Tracheal epithelial cell (primary cell): ENCODE measurements at places on chromosomes 13 and 19. TPM values are rescaled to one million over a fixed set of nuclear protein-coding genes. Genes with fewer than 3 reads are reported as not detected.

The TRPC4 gene
- under 0.01 TPM in 1 of 2 replicates, not detected in the other for total RNA-seq

The CKM gene
- not detected in 2 replicates for total RNA-seq

The TMC4 gene
- total RNA-seq: 32.5 and 38.2 TPM in 2 replicates

The ZNF667 gene
- 3.6 and 6.0 TPM in 2 replicates for total RNA-seq

The C19orf67 gene
- total RNA-seq: 0.48 TPM in 1 of 2 replicates, not detected in the other

The ZNF468 gene
- 54.0 and 74.0 TPM in 2 replicates for total RNA-seq

The ICAM4 gene
- total RNA-seq: 32.3 and 40.3 TPM in 2 replicates

The CACNG6 gene
- not detected in 2 replicates for total RNA-seq

The VN1R2 gene
- not detected in 2 replicates for total RNA-seq

The DNAJC15 gene
- total RNA-seq: 9.8 and 14.7 TPM in 2 replicates

The DPP9 gene
- 27.5 and 32.3 TPM in 2 replicates for total RNA-seq

The OR4F17 gene
- total RNA-seq: under 0.01 TPM in 1 of 2 replicates, not detected in the other

The PGLYRP2 gene
- total RNA-seq: not detected in 2 replicates

The IRGC gene
- total RNA-seq: not detected in 2 replicates

The YJEFN3 gene
- 0.64 and 0.72 TPM in 2 replicates for total RNA-seq

The SLC8A2 gene
- total RNA-seq: under 0.01 TPM in 1 of 2 replicates, not detected in the other

The ZNF772 gene
- 13.7 and 14.1 TPM in 2 replicates for total RNA-seq

The LILRB4 gene
- total RNA-seq: under 0.01 TPM in 1 of 2 replicates, not detected in the other

The ACP4 gene
- not detected in 2 replicates for total RNA-seq

The NLRP4 gene
- total RNA-seq: not detected in 2 replicates

The CACNG8 gene
- not detected in 2 replicates for total RNA-seq

The VSTM2B gene
- not detected in 2 replicates for total RNA-seq

The ADPRHL1 gene
- 0.64 and 0.72 TPM in 2 replicates for total RNA-seq

The CYP2F1 gene
- total RNA-seq: not detected in 2 replicates

The PSG7 gene
- total RNA-seq: not detected in 2 replicates

The VSTM1 gene
- not detected in 2 replicates for total RNA-seq

The CADM4 gene
- total RNA-seq: 9.6 and 13.3 TPM in 2 replicates

The TUBA3C gene
- total RNA-seq: not detected in 2 replicates

The CEACAM3 gene
- not detected in 2 replicates for total RNA-seq

The IGFL4 gene
- not detected in 2 replicates for total RNA-seq

The R3HDM4 gene
- total RNA-seq: 45.4 and 52.8 TPM in 2 replicates
